Stimulated activated CD8-positive, alpha-beta memory T cell treated with anti-CD3 and anti-CD28 coated beads, Interleukin-15, amount 100 ng/mL, for 24 hours (primary cell): ENCODE measurements at places on chromosomes 4 and X.

DNA sequence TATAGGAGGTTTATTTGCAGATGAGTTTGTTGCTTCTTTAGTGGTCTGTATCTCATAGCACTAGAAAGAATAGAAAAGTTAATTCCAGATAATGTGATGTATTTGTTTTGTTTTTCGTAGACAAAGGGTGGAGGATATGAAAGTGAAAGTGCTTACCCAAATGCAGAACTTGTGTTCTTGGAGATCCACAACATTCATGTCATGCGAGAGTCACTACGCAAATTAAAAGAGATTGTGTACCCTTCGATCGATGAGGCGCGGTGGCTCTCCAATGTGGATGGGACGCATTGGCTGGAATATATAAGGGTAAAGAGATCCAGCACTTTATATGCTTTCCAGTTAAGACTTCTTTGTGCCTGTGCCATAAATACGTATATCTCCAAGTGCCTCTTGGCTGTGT is 43.3 kb downstream of the MTMR1 start:
- no peak for DNase-seq

- DNase-seq, result no peak
These were observed 1156.7 kb downstream of the FAM133A start for GRCh38 chrX:94830717-94831116.

- DNase-seq, result peak; percentile 31
These were observed at the start of gene SPRY1 for GRCh38 chr4:123396307-123397143. Gene SPRY1, plus strand, starts transcription at chr4:123396795. Its CDS starts 4,797 bp downstream, at chr4:123401592.

DNA sequence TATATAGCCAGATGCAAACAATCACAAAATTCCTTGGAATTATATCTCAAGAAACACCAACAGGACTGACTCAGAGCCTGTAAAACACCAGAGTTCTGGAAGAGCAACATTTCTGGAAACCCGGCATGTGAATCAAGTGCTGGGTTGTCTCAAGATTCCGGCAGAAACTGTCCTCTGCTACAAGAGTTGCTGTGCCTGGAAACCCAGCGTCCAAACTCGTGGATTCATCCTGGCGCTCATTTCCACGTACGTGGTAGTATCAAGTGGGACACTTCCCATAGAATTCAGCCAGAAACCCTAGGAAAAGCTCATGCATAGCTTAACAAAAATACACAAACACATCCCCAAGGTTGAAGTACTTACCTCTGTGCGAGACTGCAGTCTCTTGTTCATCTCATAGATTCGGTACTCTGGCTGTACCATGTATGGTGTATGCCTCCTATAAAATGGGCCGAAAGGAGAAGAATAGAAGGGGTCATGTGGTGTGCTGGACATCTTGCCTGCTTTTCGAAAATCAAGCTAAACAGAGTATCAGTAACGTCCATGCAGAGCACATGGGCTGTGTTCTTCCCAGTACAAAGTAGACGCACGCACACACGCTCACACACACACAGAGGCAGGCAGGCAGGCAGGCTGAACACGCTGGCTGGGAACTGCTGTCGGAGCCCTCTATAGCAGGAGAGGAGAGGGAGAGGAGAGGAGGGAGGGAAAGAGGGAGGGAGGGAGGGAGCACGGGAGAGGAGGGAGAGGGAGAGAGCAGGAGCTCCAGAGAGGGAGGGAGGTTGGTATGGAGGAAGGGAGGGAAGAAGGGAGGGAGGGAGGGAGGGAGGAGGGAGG is at the start of gene LDB2:
LDB2 (minus strand) TSS at position 655 of the 837 bp plus-strand sequence.
- no peak for DNase-seq

- no peak for DNase-seq
These were observed 13.1 kb downstream of the ZNF81 start for GRCh38 chrX:47849778-47850177.

DNA sequence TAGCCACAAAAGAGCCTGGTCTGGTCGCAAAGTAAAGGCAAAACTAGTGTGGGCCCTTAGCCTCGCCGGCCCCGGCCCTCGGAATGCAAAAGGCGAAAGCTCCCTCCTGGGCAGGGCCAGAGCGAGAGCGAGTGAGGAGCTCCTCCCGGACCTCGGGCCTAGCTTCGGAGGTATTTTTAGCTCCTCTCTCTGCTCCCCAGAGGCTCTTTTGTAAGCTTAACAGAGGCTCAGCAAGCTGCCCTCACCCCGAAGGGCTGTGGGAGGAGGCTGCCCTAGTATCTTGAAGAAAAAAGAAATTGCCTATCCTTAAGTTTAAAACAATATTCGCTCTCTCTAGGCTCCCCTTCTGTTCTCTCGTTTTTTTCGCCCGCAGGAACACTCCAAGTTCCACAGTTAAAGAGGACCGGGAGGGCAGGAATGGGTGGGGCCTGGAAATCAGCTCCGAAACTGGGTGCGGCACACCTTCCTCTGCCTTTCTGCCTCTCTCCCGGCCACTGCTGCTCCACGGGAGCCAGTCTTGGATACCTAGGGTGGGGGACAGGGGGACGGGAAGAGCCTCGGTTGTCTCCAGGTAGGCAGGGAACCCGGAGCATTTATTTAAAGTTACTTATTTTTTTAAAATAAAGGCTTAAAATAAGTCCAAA is 12.1 kb downstream of the HAND2 start:
- DNase-seq, result no peak

DNA sequence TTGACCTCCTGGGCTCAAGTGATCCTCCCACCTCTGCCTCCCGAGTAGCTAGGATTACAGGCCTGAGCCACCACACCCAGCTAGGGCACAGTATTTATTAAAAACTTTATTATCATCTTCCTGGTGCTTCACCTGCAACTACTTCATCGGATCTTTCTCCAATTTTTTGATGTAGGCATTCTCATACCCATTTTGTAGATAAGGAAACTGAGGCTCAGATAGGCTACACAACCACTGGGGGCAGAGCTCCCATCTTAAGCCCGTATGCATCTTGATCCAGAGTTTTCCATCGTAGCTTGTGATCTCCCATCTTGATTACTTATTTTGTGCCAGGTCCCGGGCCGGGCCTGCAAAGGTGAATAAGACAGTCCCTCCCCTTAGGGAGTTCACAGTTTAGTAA is 68.1 kb upstream of the BCOR start:
- DNase-seq, result no peak

DNA sequence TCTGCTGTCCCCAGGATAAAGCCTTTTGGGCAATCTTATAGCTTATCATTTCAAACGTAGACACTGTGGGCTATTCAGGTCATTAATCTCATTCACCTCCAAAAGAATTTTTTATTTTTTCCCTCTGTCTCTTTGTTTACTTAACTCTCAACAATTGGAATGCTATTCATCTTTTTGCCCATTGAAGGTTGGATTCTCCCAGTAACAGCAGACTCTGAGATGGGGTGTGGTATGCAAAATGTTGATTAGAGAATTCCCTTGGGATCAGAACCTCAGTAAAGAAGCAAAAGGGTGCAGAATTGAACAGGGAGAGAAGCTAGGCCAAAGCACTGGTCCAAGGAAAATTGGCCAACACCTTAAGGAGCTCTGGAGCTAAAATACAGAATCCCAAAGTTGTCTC is 60.4 kb downstream of the CAMK2D start:
- DNase-seq, result no peak

DNA sequence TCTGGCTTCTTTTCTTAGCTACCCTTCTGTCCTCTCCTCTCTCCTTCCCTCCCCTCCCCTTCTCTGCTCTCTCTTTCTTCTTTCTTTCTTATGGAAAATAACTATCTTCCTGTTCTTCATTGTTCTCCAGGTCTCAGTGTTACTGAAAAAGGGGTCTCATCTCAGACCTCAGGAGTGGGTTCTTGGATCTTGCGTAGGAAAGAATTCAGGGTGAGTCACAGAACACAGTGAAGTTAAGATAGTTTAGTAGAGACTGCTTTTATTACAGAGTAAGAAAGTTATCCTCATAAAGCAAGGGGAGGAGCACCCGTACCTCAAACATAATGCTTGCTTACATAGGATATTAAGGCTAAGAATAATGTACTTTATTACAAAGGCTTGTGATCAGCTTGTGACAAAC is 31.8 kb upstream of the CWH43 start:
- DNase-seq, result no peak

GRCh38 chr4:153013202-153013977 is 77.3 kb downstream of the FHDC1 start:
- no peak for DNase-seq

DNA sequence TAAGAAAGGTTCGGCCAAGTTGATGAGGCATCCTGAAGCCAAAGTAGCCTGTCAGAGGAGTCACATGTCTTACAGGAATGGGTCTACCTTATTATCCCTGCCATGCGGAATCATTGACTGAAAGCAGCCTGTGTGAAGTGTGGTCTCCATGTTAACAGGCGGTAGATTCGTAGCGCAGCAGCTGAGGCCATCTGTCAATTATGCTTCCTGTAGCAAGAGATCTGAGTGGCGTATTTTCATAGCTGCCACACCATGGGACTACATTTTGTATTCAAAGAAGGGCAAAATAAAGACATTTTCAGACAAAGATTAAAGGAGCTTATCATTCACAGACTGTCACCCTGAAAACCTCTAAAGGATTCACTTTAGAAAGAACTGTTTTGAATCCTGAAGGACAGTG is 11.2 kb upstream of the MED14 start:
- DNase-seq, result no peak

DNA sequence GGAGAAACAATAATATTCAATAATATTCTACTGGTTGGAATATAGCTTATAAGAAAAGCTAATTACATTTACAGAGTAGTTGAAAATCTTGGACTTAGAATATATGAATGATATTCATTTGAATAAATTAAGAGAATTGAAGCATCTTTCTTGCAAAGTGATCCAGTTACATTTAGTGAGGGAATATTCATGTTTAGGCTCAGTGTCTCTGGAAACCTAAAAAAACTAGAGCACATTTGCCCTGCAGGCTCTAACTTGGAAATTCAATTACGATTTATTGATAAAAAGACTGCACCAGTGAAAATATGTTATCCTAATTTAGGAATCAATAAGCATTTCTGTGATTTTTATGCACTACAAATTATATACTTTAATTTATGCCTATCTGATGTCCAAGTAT is 58.3 kb upstream of the RAP1GDS1 start:
- DNase-seq, result no peak

- DNase-seq, result no peak
These were observed 151.0 kb downstream of the TMEM164 start for GRCh38 chrX:110153896-110154295.

GRCh38 chrX:1421433-1422134 is 29.7 kb upstream of the SLC25A6 start:
- DNase-seq, result no peak

DNA sequence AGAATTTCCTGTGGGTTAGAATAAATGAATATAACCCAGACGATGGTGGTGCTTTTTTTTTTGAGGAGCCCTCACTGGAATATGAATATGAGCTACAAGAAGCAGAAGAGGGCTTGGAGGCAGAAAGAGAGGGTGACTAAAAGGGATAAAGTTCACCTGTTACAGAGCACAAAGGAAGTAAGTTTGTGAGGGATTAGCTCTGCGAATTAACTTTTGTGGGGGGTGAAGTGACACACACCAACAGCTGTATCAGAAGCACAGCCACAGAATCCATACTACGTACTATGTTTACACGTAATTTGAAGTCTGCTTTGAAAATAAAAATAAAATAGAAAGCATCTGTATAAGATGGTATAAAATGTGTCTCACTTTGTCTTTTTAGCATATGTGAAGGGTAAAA is 963.6 kb upstream of the DIAPH2 start:
- DNase-seq, result no peak

- no peak for DNase-seq
These were observed 88.9 kb downstream of the GC start for GRCh38 chr4:71694961-71695360.

DNA sequence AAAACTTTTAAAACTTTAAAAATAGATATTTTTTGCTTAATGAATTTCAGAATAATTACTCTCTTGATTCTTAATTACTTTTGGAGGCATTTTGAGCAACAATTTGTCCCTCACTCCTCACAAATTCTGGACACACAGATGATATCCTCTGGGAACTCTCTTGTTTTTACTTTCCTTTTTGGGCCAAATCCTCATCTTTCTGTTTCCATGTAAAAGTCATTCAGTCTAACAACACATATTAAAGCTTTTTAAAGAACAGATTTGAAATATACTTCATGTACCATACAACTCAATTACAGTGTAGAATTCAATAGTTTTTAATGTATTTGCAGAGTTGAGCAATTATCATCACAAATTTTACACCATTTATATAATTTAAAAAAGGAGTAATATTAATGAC is 983.1 kb downstream of the STIM2 start:
- DNase-seq, result no peak

DNA sequence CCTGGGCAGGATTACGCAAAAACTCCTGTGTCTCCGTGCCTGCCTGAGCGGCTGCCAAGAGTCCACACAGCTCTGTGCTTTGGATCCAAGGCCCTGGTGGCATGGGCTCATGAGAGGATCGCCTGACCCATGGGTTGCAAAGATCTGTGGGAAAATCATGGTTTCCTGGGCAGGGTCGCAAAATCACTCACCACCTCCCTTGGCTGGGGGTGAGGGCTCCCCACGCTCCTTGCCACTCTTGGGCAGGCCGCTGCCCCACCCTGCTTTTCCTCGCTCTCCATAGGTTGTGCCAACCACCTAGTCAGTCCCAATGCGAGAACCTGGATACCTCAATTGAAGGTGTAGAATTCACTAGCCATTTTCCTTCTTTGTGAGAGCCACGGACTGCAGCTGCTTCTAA is 66.5 kb upstream of the MAGEB18 start:
- no peak for DNase-seq

- DNase-seq, result no peak
These were observed 230.6 kb downstream of the PTTG2 start for GRCh38 chr4:38190717-38191178.

- DNase-seq, result no peak
These were observed 4.6 kb downstream of the CTBP1 start for GRCh38 chr4:1244081-1244977.

DNA sequence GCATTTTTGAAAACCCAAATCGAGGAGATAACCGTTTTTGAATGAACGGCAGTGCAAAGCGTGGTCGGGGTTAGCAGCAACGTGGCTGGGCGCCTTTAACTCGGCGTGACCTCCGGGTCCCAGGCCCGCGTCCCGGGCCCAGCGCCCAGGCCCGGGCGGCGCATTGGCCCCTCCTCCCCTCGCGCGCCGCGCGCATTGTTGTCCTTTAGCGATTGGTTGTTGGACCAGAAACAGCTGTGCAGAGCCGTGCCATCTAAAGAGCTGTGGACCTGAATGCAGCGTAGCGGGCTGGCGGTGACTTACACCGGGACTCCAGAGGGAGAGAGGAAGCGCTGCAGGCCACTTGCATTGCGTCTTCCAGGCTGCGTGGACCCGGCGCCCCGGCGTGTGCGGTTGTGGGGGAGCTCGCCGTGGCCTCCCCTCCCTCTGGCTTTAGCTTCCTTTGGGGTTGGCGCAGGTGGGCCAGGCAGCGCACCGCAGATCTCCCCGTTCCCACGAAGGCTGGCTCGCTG is at the start of gene STOX2:
STOX2 (plus strand) TSS at position 227 of the 512 bp plus-strand sequence. CDS start 1,484 bp downstream, outside the sequence.
- DNase-seq, result no peak

GRCh38 chr4:37431417-37431743 is 186.8 kb downstream of the NWD2 start:
- DNase-seq, result no peak

GRCh38 chr4:114435116-114435515 is 163.5 kb upstream of the UGT8 start:
- DNase-seq, result no peak

DNA sequence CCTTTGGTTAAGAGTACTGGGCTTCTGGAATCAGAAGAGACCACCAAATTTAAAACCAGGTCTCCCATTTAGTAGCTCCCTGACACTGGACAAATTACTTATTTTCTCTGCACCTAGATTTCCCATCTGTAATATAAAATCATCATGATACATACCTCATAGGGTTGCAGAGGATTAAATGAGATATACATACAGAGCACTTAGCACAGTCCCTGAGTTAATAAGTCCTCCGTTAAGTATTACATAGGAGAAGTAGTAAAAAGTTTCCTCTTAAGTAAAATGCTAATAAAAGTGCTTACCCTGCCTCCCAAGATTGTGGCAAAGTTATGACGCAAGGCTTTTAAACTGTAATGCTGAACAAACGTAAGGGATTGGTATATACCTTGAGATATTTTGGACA is 539 bp upstream of the CHIC1 start:
- no peak for DNase-seq
